CD4-positive, alpha-beta T cell treated with Interleukin-17A for 1 hour (primary cell): ENCODE measurements at places on chromosomes 3 and 15.

DNA sequence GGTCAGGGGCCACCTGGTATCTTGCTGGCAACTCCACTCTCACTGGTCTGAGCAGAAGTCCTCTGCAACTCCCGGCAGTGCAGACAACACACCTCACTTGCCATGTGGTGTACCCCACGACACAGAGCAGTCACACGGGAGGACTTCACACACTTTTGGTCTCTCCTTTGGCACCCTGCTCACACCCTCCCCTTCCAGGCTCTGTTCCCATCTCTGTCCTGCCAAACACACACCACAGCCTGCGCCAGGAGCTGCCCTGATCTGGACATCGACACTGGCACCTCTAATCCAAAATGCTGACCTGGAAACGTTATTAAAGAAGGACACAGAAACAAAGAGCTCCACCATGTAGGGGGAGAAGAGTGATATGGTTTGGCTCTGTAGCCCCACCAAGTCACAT is 57.2 kb downstream of the SLC41A3 start:
- no peak for DNase-seq

GRCh38 chr3:64685800-64686445 is 1.9 kb downstream of the ADAMTS9 start:
- no peak for DNase-seq

DNA sequence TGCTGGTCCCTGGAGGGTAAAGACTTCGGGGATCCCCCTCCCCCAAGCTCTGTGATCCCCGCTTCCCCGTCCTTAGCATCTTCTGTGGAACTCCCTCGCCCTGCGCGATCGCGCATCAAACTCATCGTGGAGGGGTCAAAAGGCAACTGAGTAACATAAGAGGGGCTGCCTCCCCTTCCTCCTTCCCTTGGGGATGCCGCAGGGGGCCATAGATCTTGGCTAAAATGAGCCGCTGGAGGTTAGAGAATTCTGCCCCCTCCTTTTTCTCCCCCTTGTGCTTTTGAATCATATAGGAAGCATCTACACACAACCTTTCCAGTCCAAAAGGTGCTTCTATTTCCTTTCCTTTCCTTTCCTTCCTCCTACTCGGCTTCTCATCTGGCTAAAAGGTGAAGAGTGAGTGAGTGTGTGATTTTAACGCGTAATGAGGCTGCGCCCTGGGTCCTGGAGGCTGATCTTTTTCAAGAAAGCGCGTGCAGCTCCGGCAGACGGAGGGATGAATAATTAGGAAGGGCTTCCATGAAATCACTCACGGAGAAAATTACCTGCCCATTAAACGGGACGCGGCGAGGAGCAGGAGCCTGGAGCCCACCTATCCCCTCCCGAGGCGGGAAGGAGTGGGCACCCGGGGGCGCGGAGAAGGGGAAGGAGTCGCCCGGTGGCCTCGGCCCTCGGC is 831 bp upstream of the ROBO2 start:
- DNase-seq: no peak

- DNase-seq: no peak
These were observed 39.8 kb downstream of the SST start for GRCh38 chr3:187630404-187630803.

GRCh38 chr15:64149424-64149823 is 2.1 kb upstream of the SNX22 start:
- DNase-seq: no peak

DNA sequence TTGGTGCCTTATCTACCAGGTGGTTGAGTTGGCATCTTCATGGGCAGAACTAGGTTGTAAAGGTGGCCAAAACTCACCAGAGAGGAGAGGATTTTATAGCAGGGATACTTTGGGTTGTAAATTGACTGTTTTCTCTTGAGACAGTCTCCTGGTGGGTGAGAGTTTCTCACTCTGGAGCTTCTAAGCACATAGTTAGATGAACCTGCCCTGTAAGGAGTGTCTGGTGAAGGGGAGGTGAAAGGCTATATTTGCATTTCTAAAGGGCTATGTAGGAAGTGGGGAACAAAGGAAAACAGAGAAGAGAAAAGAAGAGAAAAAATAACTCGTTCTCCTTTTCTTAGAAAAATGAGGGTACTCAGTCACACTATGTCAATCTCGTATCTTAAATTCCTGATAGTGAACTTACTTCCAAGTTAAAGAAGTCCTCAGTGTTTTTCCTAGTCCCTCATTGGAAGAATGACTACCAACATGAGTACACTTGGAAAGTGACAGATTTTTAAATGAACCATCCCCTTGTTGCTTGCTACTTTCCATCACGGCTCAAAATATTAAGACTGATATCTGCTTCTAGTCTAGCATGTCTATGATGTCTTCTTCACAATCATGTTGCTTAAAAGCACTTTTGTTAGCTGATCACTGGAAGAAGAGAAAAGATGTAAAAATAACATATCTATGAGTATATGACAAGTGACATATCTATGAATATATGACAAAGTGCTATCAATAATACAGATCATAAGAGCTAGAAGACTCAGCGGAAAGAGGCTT is 113.8 kb upstream of the P2RY1 start:
- no peak for DNase-seq

DNA sequence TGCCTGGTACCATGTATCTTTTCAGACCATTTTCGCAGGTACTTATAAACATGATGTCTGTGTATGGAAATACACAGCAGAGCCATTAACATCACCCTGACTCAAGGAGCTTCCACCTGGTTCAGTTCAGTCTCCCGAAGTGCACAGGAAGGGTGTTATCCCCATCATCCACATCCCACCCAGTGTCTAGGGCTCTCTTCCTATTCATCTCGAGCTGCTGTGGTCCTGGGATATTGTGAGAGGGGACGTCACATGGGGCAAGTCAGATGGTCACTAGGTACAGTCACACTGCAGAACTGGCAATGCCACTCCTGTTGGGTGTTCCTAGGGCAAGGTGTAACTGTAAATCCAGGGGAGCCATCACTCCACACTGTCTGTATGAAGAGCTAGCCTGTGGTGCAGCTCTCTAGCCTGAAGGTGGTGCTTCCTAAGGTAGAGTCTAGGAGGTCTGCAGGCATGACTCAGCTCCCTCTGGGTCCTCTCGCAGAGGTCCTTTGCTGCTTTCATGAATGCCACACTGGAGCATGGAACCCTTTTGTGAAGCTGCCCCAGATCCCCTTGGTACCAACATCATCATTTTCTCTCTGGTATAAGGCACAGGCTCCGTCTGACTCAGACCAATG is 13.9 kb downstream of the ISLR2 start:
- DNase-seq: no peak

- no peak for DNase-seq
These were observed 92.1 kb downstream of the HHLA2 start for GRCh38 chr3:108388136-108389132.

DNA sequence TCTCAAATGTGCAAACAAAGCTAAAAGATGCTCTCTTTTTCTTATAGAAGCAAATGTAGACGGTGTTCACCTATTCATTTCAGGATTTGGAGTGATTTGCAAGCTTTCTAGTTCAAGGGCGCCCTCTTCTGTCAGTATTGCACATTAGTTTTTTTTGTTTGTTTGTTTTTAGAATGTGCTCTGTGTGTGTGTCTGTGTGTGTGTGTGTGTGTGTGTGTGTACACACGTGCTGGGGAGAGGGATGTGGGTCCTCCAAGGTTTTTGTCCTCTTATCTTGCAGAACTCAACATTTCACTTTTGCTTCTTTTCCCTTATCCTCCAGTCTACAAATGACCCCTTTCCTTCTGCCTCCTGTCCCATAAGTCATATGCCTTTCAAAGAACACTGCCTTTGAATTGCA is 23.5 kb downstream of the DNAH1 start:
- peak; percentile 88 for DNase-seq

GRCh38 chr3:23253214-23253613 is 50.1 kb downstream of the UBE2E2 start:
- no peak for DNase-seq

DNA sequence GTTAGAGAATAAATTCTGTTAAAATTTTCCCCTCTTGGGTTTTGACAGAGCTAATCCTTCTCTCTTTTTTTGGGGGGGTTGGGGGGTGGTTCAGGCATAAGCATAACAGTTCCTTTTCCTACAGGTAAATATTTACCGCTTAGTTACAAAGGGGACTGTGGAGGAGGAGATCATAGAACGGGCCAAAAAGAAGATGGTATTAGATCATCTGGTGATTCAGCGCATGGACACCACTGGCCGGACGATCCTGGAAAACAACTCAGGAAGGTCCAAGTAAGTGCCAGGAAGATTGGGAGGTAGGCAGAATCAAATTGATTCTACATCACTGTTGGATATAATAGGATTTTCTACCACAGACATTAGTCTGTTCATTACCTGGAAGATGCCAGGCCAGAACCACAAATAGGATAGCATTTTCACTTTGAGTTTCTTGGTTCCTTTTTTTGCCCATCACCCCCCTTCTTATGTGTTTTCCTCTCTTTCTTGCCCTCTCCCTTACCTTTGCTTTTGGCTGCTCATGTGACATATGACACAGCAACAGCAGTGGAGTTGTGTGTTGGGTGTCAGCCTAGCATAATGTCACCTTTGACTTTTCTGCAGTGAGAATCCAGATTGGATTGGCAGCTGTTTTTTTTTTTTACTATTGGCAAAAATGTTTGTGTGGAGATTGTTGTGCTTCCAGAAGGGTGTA is 79.0 kb downstream of the CHD2 start:
- DNase-seq: no peak

GRCh38 chr3:39166134-39166710 is 12.8 kb upstream of the CSRNP1 start:
- no peak for DNase-seq

DNA sequence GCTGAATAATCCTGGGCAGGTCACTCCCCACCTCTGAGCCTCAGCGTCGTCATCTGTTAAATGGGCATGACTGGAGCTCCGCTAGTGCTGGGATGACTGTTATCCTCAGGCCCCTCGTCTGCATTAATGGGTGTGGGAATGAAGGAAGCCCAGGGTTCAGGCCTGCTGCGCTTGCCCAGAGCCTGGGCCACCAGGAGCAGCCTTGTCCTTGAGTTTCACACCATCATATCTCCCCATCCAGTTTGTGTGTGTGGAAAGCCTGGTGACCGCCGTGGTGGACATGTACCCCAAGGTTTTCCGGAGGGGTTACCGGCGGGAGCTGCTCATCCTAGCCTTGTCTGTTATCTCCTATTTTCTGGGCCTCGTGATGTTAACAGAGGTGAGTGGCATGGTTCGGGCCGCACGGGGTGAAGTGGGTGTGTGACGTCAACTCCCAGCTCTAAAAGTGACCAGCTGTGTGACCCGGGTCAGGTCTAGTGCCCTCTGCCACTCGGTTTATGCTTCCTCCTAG is 63.5 kb upstream of the SLC6A1 start:
- DNase-seq: no peak

GRCh38 chr3:193737191-193737751 is 144.3 kb downstream of the OPA1 start:
- DNase-seq: no peak

- DNase-seq: no peak
These were observed 64.2 kb downstream of the B3GNT5 start for GRCh38 chr3:183317271-183317670.

DNA sequence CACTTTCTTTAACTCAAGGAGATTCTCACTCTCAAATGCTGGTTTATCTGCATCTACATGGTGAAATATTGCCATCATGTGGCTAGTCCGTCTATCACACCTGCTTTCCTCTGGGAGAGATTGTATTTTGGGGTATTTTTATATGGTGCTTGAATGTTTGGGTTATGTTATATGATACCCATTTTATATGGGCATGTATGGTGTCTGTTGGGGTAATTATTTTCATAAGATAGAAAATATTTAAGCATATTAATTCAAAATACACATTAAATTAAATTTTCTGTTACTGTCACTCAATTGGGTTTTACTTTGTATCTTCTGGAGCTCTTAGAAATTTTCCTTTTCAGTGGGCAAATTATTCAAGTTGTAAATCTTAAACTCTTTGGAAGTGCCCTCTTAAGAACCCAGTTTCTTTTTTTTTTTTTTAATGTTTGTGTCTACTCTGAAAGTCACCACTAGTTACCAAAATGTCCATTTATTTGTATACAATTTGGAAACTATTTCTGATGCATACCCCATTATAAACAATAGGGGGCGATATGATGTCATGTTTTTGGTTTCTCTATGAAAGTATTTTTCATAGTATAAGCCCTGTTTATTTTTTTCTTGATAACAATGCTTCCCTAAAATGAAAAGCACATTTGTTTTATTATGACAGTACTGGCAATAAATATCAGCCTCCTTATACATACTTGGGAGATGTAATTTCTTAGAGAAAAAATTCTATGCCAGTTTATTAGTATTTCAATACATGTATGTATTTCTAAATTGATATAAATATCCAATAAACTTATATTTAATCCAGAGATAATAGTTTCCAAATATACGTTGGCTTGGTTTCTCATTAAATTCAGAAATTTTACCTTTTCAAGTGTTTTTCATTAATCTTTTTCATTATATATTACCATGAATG is 36.1 kb upstream of the PLSCR5 start:
- DNase-seq: peak; percentile 20

GRCh38 chr3:9253327-9253726 is 3.9 kb upstream of the SRGAP3 start:
- DNase-seq: no peak

DNA sequence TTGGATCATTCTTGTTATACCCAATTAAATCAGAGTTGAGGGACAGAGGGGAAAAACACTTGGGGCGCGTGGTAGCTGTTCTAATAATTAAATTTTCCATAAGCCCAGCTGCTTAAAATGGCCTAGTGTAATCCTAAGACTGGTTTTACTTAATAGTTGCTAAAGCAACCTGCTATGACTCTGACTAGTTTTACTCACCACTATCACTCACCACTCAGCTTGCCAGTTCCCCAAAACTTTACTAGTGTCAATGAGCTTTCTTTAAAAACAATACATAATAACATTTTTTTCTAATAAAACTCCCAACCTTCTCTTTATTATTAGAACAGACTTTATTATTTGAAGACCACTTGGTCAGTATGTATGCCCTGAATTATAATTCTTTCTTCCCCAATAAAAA is 49.6 kb downstream of the ECT2 start:
- no peak for DNase-seq

DNA sequence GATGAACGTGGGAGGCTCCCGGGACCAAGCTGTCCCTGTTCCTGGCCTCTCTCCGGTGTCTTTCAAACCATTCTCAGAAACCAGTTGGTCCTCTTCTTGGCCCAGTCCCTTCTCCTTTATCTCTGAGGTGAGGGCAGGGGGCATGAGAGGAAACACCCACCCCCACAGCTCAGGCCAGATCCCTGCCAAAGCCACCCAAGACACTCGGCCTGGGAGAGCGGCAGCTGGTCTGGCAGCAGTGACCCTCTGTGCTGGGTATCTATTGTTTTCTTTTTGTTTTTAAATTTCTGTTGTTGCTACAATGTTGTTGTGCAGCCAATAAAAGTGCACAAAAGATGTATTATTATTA is 27.3 kb downstream of the ACSBG1 start:
- no peak for DNase-seq

DNA sequence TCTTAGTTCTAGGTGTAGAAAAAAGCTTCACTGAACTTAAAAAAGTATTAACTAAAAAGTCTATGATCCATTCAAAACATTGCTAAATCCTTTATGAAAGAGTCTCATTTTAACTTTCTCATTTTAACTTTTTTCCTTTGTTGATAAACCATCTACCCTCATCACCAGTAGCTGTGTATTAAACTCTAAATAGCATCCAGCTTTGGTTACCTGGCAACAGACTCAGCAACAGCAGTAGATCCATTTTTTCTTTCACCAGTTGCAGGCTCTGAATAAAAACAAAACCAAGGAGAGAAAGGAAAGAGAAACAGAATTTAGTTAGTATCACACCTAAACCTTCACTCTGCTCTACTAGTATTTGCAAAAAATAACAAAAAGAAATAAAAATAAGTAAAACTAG is 51.6 kb downstream of the TP53BP1 start:
- no peak for DNase-seq

- no peak for DNase-seq
These were observed 244.2 kb upstream of the SLITRK3 start for GRCh38 chr3:165440380-165440779.
